Left ventricle myocardium superior (tissue), 1 donor: ENCODE measurements at places on chromosomes 7 and 10. TPM values are rescaled to one million over a fixed set of nuclear protein-coding genes. Genes with fewer than 3 reads are reported as not detected.

The WDFY4 gene
- 1.6 TPM for total RNA-seq

The CYP2C19 gene
- not detected for total RNA-seq

GRCh38 chr10:79115302-79115701 is 46.5 kb downstream of the ZMIZ1 start:
- DNase-seq: no peak

DNA sequence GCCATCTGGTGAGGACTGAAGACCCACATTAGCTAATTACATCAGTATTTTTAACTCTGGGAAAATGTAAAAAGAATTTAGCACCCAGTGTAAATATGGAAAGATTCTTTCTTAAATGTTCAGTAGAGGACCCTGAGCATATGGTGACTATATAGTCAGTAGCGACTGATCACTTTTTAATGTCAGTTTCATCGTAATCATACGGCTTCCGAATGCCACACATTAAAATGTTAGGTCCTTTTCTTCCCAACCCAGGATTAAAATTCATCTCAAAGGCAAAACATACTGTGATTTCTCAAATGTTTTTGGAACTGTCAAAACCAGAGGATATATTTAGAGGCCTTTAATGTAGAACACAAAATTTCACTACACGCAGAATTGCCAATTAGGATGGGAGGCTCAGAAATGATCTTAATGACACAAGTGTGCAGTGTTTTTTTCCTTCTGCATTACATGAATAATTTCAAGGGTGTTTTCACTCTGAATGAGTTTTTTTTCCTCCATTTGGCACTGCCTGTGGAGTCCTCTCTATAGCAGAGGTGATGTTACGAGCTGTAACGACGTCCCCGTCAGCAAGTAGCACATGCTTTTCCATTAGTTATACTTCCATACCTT is 382.7 kb downstream of the PAXIP1 start:
- DNase-seq: no peak

DNA sequence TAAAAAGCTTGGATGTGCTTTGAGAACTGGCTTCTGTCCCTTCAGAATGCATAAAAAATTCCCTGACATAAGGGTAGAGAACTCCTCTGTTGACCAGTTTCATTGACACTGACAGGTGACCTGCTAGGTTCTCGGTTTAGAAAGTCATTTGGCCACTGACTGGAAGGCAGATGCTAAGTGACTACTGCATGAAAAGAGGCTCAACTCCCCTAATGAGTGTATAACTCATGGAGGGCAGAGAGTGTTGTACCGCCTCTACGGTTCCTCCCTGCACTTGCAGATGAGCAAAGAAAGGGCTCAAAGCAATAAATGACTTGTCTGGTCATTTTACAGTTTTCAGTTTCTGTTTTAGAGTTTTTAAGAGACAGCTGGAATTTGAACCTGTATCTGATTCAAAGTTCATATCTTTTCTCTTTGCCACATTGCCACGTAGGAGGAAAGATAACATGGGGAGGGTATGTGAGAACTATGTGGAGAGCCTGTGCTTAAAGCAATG is 2.9 kb upstream of the FGL2 start:
- DNase-seq: no peak
